ENCODE measurements at places on chromosomes 1 and 21.

GRCh38 chr1:67855961-67856360, 22.7 kb upstream of the GNG12 start:
- DNase-seq = no peak

- DNase-seq = no peak
Observed at GRCh38 chr21:46179708-46180078, 4.6 kb downstream of the SPATC1L start.

DNA sequence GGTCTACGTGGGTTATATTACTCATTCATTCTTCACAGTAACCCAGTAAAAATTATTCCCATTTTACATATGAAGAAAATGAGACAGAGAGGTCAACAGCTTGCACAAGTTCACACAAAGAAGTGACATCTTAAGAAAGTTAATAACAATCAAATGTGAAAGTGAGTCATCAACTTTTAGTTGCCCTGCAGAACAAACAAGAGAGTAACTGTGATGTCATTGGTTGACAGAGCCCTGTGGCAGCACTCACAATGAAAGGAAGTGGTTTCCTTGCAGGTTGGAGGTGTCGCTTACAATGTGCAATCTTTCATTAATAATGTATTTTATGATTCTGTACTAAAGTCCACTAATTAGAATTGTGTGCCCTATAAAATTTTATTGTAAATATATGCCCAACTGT, 369.6 kb downstream of the RYR2 start:
- no peak for DNase-seq

GRCh38 chr1:160874935-160875334, 10.0 kb downstream of the ITLN1 start:
- no peak for DNase-seq

Data from NCI-H2081 treated with DMSO at 0.1 percent for 48 hours (cell line).